ENCODE measurements at places on chromosomes 1 and 21.

- DNase-seq, result no peak
These were observed 41.7 kb downstream of the CD55 start for GRCh38 chr1:207362962-207363860.

DNA sequence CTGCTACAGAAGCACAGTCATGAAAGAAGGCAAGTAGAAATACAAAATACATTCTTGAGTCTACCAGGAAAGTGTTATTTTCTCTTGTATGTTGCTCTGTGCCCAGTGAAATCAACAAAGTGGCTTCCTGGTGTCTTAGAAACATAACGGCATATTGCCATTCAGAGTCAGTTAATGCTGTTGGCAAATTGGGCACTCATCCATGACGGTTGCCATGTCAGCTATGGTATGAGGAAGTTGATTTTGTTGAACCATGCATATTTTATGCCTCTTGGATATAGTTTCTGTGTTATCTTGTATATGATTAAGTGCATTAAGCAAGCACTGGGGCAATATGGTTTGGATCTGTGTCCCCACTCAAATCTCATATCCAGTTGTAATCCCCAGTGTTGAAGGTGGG is 153.1 kb upstream of the CXADR start:
- no peak for DNase-seq

- DNase-seq, result no peak
These were observed 21.9 kb downstream of the ERG start for GRCh38 chr21:38476385-38476784.

DNA sequence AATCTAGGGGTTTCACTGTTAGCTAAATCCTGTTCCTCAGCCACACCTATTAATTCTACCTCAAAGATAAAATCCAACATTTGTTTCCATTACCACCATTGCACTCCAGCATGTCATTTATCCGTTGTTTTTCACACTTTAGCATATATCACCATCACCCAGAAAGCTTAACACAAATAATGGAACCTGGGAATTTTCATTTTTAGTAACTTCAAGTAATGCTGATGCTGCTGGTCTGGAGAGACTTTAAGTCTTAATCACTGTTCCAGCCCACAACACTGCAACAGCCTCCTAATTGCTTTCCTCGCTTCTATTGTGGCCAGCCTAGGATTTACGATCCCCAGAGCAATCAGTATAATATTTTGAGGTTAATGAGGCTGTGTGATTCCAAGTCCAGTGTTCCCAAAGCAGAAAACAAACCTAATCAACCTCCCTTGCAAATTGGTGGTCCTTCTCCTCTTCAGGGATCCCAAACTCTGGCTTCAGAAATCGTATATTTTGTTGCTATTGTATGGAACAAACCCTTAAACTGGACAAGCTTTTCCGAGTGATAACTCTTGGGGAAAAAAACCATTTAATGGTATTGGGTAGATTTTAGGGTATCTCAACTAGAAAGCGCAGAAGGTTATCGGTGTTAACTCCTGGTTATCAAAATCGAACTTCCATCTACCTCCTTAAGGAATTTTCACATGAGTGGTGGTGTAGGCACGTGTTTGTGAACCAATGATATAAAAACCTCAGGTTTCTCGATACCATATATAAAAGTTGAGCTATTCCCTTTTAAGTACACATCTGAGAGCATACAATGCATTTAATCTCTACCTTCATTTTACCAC is 50.0 kb upstream of the BOLA1 start:
- DNase-seq, result no peak

DNA sequence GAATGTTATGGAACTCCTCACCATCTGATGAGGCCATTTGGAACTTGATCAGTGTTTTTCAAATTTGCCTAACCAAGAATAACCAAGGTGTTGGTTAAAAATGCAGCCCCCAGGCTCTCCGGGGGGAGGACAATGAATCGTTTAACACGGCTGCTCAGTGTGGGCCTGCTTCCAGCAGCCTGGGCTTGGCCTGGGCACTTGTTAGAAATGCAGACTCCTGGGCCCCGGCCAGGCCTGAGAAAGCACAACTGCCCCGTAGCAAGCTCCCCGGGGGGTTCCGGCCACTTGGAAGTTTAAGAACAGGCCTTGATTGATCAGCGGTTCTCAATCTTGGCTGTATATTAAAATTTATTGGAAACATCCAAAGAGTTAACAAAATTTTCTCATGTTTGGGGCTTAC is 22.8 kb upstream of the C2CD2 start:
- no peak for DNase-seq

- DNase-seq, result no peak
These were observed 29.2 kb downstream of the SOX13 start for GRCh38 chr1:204102029-204102611.

- no peak for DNase-seq
These were observed 5.7 kb upstream of the FAM43B start for GRCh38 chr1:20546637-20547036.

DNA sequence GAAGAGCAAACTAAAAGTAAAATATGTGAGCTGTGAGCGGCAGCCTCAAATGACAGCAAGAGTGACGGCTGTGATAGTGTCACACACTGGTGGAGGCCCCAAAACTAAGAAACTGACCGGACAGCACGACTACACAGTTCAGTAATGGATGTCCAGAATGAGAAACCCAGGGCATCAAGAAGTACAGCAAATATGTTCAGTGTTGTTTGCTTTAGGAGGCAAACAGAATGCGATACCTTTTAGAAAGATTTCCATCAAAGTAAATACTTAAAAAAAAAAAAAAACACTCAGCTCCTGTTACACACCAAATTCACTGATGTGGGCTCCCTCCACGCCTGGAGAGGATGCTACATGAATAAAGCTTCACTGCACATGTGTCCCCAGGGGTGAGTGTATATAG is 1.1 kb upstream of the PKP1 start:
- no peak for DNase-seq

DNA sequence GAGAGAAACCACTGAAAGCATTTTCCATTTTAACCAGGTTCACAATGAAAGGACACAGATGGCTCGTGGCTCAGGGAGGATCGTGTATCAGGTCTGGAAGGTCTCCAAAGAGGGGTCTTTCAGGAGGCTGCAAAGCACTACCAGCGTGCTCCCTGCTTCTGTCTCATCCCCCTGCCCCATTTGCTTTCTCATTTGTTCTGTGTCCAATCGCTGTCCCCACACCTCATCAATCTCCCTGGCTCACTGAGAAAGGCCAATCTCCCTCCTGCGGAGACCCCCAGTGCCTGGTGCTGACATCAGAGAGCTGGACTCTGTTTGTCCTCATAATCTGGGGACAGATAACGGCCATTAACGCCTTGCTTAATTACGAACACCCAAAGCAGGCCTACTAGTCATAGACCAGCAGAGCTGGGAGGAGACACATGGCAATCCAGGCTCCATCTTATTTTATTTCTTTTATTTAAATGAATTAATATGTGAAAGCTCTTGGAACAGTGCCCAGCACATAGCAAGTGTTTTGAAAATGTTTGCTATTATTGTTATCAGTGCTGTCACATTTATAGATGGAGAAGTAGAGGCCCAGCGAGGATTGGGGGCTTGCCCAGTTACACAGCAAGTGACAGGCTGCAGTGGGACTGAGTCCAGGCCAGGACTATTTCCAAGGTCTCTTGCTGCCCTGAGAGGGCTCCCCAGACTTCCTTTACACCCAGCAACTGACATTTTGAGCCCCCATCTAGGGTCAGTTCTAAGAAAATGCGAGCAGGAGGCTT is 341.0 kb upstream of the USP24 start:
- DNase-seq, result no peak

DNA sequence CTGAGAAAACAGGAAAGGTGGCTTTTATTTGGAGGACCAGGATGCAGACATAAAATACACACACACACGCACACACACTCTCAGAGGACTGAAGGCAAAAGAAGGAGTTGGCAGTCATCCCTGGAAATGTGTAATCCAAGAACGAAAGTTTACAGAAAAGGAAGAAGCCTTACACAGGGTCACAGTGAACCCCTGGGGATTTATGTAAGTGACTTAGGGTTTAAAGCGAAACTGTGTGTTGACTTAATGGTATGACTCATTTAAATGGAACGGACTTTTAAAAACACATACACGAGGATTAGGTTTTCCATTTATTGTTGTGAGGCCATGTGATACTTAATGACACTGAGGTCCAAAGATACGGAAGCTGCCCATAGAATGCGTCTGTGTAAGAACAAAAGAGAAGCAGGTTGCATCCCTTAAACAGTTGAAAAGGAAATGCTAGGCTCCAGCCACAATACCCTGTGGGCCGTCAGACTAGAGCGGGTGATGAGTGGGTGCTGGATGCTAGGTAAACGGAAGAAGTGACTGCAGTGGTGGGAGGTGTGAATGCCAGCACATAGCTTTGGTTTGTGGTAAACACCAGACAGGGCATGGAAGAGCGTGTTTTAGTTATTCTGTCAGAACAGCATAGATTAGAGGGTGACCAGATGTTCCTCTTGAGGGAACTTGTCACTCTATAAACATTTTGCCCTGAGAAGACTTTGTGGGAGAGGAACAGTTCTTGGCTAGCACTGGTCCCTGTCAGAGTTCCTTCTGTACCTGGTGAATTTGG is 21.6 kb upstream of the BCL10 start:
- no peak for DNase-seq

GRCh38 chr1:60255565-60255964 is 182.0 kb upstream of the C1orf87 start:
- no peak for DNase-seq

- no peak for DNase-seq
These were observed 28.3 kb downstream of the EIF2D start for GRCh38 chr1:206583707-206584648.

DNA sequence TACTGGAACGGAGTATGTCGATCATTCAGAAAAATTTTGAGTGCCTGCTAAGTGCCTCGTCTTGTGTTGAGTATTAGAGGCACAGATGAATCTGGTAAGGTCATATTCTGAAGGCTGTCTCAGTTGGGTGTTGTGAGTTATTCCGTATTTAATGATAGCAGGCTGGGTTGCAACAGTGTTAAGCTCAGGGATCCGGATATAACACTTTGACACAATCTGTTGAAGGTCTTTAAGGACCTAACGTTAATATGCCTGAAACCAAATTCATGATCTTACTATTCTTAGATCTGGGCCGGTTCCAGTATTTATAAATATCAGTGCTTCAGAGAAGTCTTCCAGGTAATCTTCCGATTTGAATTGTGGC is 555 bp downstream of the PRPF38A start:
- DNase-seq, result no peak

GRCh38 chr1:81032973-81033425 is 767.7 kb upstream of the ADGRL2 start:
- DNase-seq, result no peak

DNA sequence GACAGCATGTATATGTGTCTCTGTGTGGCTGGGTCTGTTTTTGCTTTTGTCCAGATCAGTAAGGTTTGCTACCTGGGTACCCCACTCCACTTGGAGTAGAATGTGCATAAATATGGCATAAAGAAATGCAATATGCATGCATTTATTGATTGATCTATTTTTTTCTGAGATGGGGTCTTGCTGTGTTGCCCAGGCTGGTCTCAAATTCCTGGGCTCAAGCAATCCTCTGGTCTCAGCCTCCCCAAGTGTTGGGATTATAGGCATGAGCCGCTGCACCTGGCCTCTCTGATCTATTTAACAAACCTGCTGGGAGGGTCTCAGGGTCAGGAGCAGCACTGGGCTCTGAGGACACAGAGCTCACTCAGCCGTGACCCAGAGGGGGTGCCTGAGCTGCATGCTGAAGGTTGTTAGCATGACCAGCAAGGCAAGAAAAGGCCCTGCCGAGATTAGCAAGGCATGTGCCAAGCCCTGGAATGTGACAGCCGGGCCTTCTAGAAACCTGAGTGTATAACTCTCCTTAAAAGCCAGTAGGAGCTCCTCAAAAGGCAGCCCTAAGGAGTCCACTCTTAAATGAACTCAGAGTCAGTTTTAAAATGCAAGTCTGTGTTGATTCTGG is 22.5 kb downstream of the PCSK9 start:
- DNase-seq, result no peak

GRCh38 chr1:43651902-43652301 is 2.0 kb downstream of the KDM4A start:
- DNase-seq, result no peak

DNA sequence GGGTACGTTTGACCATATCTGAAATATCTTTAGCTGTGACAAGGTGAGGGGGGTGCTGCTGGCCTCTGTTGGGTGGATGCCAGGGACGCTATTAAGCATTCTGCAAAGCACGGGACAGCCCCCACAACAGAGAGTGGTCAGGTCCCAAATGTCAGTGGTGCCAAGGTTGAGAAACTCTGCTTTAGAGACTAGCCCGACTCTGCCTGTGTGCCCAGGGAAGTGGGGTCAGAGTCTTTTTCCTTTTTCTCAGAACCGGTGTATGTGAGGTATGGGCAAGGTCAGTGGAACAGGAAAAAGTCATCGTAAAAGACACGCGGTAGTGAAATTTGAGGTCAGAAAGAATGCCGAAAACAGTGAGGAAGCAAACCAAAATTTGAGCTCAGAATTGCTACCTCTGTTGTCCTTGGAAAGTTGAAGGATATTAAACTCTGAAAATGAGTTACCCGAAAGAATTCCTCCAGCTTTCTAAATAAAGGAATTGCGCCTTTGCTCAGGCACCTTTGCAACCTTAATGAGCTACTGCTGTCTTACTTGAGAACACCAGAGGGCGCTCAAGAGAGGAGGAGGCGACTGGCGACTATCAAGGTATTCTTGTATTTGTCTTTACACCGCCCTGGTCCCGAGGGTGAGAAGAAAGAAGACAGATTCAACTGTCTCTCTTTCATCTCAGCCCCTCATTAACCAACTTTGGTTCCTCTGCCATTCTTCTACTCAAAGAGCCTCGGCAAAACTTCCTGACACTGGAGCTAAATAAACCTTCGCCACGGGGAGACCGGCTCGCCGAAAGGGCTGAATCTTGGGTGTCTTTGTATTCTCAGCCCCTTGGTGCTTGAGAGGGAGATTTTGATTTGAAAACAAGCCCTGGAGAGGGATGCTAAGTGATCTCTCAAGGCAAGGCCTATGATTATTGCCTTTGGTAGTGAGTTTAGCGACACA is 85.4 kb upstream of the OLIG2 start:
- DNase-seq, result no peak

- DNase-seq, result no peak
These were observed 79.0 kb downstream of the ST3GAL3 start for GRCh38 chr1:43786201-43786958.

DNA sequence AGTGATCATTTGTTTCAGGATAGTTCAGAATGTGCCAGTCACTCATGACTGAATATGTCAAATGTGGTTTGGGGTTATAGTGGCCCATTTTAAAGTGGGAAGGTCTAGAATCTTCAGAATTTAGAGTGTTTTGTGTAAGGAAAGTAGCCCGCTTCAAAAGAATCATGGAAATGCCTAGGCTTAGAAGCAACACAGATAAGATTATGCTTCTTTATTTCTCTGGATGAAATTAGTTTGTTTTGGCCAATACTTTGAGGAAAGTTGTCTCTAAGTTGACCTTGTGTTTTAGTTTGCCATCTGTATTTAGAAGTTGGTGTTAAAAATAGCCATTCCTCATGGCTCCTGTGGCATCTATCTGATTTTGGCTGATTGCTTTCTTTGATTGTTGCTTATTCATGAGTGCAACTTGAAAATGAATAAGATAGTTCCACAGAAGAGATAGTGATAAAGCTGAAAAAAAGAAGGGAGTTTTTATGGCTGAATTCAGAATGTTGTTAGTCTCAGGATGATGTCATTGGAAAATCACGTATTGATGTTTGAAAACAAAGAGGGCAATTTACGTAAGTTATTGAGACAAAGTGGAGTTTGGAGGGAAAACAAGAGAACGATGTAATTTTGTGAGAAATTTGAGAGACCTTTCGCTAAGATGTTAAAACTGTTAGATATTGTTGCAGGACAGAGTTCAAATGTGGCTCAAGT is 71.9 kb downstream of the PLA2G4A start:
- no peak for DNase-seq

Data from RWPE2 (cell line).